ENCODE measurements at places on chromosomes 12 and 14.

DNA sequence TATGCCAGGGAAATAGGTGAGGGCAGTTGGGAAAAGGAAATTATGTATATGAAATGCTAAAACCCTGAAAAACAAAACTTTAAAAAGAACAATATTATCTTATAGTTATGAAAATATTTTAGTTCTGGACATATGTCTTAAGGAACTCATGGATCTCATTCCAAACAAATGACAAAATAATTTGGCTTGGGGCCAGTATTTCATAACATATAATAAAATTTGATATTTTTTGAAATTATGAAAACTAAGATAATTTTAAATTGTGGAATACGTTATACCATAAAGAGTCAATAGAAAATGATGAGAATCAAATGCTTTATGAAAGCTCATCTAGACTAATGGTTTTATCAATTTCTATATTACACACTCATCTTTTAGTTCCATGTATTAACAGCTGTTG lies 173.8 kb upstream of the DCN start:
- no peak for DNase-seq

DNA sequence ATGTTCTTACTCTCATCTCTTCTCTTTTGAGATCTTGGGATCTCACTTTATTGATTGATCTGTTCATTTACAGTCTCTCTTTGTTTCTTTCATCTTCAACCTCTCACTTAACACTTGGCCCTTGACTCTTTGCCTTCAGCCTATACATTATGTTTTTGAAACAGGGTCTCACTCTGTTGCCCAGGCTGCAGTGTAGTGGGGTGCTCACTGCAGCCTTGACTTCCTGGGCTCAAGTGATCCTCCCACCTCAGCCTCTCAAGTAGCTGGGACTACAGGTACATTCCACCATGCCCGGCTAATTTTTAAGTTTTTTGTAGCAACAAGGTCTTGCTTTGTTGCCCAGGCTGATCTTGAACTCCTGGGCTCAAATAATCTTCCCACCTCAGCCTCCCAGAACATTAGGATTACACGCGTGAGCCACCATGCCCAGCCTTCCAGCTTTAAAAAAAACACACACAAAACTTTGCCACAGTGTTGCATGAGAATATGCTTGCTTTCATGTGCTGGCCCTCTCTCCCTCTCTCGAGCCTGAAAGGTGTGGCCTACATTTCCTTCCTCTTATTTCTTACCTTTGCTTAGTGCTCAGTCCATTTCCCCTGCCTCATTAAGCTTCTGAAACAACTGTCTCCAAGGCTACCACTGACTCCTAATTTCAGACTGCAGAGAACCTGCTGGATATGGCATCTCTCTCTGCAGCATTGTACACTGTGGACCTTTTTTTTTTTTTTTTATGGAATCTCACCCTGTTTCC lies 9.9 kb downstream of the DIP2B start:
- DNase-seq, result peak; percentile 55

DNA sequence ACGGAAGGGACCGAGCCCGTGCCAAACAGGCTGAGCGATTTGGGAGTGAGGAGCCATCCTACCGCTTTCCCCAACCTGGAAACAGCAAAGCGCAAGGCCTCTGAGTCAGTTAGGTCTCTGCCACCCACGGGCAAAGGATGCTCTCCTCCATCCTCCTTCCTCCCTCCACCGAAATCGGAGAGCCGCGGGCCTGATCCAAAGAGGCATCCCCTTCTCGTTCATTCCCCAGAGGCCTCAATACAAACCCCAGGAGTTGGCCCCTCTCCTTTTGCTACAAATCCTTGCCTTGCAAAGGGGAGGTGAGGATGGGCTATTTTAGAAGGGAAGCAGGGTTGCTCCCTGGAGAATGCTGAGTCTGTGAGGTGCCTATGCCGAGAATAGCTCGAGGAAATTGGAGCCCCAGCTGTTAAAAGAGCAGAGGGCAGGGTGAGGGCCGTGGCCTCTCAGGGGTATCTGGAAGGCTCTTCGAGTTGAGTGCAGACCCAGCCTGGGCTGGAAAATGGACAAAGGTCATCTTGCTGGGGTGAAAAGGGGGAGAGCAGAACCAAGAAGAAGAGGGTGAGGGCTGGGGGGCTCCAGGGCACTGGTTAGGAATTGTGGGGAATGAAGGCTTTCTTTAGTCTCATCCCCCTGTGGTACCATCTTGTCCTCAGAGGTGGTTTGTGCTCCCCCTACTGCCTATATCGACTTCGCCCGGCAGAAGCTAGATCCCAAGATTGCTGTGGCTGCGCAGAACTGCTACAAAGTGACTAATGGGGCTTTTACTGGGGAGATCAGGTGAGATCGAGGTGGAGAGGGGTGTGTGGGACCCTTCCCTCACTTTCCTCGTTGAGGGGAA lies 1.1 kb downstream of the TPI1 start:
- no peak for DNase-seq

GRCh38 chr12:117472983-117473382 lies 111.6 kb upstream of the NOS1 start:
- DNase-seq, result no peak

DNA sequence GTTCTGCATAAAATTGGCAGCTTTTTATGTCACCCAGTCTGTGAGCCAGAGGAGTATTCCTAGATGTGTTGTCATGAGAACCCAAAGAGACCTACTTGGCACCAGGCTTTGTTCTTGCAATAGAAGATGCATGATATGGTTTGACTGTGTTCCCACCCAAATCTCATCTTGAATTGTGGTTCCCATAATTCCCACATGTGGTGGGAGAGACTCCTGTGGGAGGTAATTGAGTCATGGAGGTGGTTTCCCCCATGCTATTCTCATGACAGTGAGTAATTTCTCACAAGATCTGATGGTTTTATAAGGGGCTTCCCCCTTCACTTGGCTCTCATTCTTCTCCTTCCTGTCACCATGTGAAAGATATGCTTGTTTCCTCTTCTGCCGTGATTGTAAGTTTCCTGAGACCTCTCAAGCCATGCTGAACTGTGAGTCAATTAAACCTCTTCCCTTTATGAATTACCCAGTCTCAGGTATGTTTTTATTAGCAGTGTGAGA lies 572.0 kb upstream of the ATP2B1 start:
- DNase-seq, result peak; percentile 31

DNA sequence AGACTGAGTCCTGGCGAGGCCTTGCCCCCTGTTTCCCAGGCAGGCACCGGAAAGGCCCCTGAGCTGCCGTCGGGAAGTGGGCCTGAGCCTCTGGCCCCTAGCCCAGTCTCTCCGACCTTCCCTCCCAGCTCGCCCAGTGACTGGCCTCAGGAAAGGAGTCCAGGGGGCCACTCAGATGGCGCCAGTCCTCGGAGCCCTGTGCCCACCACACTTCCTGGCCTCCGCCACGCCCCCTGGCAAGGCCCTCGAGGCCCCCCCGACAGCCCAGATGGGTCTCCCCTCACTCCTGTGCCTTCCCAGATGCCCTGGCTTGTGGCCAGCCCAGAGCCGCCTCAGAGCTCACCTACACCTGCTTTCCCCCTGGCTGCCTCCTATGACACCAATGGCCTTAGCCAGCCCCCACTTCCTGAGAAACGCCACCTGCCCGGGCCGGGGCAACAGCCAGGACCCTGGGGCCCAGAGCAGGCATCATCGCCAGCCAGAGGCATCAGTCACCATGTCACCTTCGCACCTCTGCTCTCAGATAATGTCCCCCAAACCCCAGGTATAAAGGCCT lies 10.9 kb downstream of the TNS2 start:
- DNase-seq, result no peak

GRCh38 chr12:58608711-58609110 lies 311.6 kb downstream of the LRIG3 start:
- no peak for DNase-seq

DNA sequence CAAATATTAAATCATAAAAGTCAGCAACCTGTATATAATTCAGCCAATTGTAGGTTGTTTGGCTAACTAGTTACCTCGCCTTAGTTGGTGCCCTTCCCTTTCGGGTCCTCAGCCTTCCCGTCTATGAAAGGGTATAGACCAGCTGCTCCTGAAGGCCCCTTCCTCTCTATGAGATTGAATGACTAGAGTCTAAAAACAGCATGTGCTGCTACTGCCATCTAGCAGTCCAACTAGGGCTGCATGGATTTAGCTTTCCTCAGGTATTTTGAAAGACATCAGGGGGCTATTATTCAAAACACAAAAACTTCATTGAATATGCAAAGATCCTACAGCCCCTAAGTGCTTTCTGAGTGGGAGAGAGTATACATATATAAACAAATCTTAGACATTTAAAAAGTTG lies 37.0 kb upstream of the TMEM263 start:
- no peak for DNase-seq

Data from GM12864 (cell line).